ENCODE measurements at places on chromosomes 5 and 9.

DNA sequence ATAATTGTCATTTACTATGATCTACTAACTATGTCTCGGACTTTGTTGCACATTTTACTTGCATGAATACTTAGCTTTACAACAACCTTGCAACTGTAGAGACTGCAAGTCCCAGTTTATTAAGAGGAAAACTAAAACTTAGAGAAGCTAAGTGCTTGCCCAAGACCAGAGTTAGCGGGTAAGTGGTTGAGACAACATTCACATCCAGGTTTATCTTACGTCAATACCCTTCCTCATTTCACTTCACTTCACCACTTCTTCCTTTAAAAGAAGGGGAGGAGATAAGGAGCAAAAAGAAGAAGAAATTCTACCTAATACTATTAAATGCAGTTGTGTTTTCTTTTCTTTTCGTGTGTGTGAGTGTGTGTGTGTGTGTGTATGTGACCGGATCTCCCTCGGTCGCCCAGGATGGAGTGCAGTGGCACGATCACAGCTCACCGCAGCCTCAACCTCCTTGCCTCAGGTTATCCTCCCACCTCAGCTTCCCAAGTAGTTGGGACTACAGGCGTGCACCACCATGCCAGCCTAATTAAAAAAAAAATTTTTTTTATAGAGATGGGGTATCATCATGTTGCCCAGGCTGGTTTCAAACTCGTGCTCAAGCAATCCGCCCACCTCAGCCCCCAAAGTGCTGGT lies 37.4 kb downstream of the MEGF9 start:
- H3K4me1 ChIP-seq, result no peaks in the 10 kb centered on the region
- DNase-seq, result no peak
- no peak overlapping the region for H3K27ac ChIP-seq
- H3K4me3 ChIP-seq, result no peak overlapping the region

GRCh38 chr5:66963559-66963971 lies 233.0 kb downstream of the CD180 start:
- no peak overlapping the region for H3K4me3 ChIP-seq
- no peak overlapping the region for H3K27ac ChIP-seq
- DNase-seq, result no peak
- H3K27me3 ChIP-seq, result no peaks in the 10 kb centered on the region
- H3K36me3 ChIP-seq, result no peaks in the 10 kb centered on the region

- peak; percentile 90 for DNase-seq
- peaks cover 34% of the 10 kb centered on the region for H3K4me1 ChIP-seq
- no peaks in the 10 kb centered on the region for H3K36me3 ChIP-seq
- peak overlapping the region; percentile 49 for H3K27ac ChIP-seq
- H3K27me3 ChIP-seq, result no peaks in the 10 kb centered on the region
Measured at GRCh38 chr9:104868687-104869404, 59.1 kb downstream of the ABCA1 start.

GRCh38 chr5:99285606-99286005 lies 356.8 kb upstream of the CHD1 start:
- no peak overlapping the region for H3K27ac ChIP-seq
- no peaks in the 10 kb centered on the region for H3K36me3 ChIP-seq
- H3K4me1 ChIP-seq, result no peaks in the 10 kb centered on the region
- DNase-seq, result no peak
- H3K4me3 ChIP-seq, result no peak overlapping the region
- no peaks in the 10 kb centered on the region for H3K27me3 ChIP-seq

DNA sequence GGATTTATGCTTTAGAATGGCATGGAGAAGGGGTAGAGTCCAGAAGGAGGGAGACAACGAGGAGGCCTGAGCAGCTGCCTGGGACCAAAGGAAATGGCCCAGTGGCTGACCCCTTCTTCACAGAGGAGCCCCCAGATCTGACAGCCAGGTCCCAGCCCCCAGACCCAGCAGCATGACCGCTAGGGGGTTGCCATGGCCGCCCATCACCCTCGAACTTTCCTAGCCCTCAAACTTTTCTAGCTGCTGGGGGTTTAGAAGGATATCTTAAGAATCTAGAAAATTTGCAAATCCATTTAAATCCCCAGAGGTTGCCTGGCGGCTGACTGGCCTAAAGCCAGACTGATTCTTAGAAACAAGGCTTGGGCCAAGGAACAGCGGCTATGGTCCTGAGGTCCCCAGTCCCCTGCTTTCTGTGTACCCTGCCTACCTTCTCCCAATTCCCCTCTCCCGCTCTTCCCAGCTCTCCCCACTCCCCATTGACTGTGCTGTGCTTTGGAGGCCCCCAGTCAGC lies 972 bp downstream of the PDGFRB start:
- no peaks in the 10 kb centered on the region for H3K27me3 ChIP-seq
- H3K4me3 ChIP-seq, result peak overlapping the region; percentile 36
- H3K36me3 ChIP-seq, result no peaks in the 10 kb centered on the region

DNA sequence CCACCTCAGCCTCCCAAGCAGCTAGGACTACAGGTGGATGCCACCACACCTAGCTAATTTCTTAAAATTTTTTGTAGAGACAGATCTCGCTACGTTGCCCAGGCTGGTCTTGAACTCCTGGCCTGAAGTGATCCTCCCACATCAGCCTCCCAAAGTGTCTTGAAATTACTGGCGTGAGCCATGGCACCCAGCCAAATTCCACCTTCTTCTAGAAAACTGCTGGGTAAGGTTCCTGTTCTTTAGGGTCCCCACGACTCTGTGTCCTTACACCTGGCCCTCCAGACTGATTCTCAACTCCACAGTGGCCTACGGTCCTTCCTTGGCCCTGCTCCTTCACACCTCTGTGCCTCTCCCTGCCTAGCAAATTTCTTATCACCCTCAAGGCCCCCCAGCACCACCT lies 1.9 kb downstream of the MAPK9 start:
- H3K36me3 ChIP-seq, result no peaks in the 10 kb centered on the region
- H3K27me3 ChIP-seq, result no peaks in the 10 kb centered on the region
- no peak for DNase-seq

DNA sequence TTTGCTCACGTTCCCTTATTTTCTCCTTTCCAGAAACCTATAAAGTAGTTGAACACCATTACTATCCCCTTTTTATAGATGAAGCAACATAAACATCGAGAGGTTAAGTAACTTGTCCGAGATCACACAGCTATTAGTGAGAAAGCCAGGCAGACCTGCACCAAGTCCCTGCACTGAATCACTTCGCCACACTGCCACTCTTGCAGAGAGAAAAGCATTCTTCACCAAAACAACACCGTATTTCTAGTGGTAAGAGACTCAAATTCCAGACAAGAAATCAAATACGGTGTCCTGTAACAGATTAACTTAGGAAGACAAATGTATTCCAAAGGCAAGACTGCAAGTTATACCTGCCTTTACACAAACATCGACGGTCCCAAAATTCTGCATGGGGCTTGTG lies 82.0 kb upstream of the DMRT1 start:
- H3K4me3 ChIP-seq, result no peak overlapping the region
- H3K4me1 ChIP-seq, result no peaks in the 10 kb centered on the region
- no peak overlapping the region for H3K27ac ChIP-seq
- no peak for DNase-seq
- no peaks in the 10 kb centered on the region for H3K36me3 ChIP-seq

DNA sequence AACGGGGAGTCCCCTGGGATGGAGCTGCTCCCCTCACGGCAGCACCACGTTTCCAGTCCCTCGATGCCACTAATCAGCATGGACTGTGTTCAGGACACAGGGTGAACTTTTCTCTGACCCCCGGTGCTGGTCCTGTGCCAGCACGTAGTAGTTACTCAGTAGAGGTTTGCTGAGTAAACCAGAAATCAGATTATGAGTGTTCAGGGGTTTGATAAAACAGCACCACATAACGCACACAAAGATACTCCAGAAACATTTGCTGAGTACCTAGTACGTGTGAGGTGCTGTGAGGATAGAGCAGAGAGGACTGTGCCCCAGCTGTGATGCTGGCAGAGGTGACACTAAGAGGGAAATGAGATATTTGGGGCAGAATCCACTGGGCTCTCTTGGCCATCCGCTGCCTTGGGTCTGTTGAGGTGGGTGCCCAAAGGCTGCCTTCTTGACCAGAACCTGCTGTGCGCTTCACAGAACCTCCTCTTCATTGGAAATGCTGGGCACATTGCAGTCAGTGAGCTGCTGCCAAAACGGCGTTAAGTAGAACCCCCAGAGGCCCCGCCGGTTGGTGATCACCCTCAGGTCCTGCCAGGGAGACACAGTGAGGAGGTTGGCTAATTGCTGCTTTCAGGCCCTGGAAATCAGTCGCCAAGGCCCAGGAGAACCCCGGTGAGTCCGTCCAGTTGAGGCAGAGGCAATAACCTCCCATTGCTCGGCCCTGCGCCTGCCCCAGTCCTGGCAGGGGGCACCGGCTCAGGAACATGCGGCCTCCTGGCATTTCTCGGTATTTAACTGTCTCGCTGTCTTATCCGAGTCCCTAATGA lies 49.4 kb downstream of the NEURL1B start:
- H3K36me3 ChIP-seq, result no peaks in the 10 kb centered on the region
- no peak for DNase-seq
- H3K4me1 ChIP-seq, result peaks cover 11% of the 10 kb centered on the region
- H3K27me3 ChIP-seq, result peaks cover 1% of the 10 kb centered on the region

DNA sequence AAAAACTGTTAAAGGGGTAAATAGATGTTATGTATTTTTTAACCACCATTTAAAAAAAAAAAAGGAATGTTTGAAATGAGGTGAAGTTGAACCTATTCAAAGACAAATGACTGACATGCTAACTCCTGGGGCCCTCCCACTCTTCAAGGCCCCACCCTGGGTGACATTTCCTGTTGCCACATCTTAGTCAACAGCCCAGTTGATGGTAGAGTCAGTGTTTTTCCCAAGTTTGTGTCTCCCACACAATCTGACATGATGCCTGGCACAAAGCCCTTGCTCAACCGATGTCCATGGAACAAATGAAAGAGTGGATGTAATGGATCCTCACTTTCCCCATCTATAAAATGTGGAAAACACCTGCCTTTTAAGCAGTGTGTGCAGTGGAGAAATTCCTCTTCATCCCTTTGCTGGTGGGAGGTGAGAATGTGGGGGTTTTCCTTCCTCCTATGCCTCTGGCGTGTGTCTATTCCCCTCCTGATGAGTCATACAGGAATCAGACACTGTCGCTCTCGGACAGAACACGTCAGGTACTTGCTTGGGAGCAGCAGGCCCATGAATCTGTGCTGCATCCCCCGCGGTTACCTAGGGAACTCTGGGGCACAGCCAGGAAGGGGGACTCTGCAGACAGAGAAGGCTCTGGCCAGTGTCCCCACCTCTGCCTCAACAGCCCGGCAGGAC lies 13.7 kb upstream of the ADRA1B start:
- no peaks in the 10 kb centered on the region for H3K36me3 ChIP-seq
- H3K4me1 ChIP-seq, result no peaks in the 10 kb centered on the region
- H3K4me3 ChIP-seq, result no peak overlapping the region

DNA sequence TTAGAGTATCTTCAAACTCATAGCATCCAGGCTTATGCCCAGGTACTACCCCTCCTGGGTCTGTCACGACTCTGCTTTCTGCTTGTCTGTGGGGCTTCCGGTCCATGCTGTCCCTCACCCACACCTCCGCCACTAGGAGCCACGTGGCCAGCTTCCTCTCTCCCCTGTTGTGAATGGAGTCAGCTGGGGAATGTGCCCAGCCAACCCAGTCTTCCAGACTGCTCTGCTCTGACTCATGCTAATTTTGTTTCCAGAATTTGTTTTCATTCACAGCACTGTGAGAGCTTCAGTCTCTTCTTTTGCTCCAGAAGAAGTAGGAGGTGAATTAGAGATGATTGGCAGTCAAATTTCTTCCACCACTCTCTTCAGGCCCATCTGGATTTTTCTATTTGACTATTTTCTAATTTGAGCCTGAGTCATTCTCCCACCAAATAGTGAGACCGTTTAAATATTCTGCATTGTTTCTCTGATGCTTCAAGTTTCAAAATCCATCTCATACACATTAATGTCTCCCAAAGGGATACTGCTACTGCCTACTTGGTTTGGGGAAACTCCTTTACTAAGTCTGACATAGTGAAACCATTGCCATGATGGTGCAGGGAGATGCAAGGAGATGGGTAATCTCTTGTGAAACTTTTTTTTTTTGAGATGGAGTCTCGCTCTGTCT lies 424.1 kb upstream of the KIF2A start:
- H3K4me3 ChIP-seq, result no peak overlapping the region
- no peaks in the 10 kb centered on the region for H3K27me3 ChIP-seq
- no peak for DNase-seq
- no peaks in the 10 kb centered on the region for H3K36me3 ChIP-seq
- no peak overlapping the region for H3K27ac ChIP-seq

- no peaks in the 10 kb centered on the region for H3K36me3 ChIP-seq
- no peak overlapping the region for H3K4me3 ChIP-seq
- H3K27ac ChIP-seq, result no peak overlapping the region
- no peaks in the 10 kb centered on the region for H3K27me3 ChIP-seq
- peaks cover 18% of the 10 kb centered on the region for H3K4me1 ChIP-seq
- no peak for DNase-seq
Measured at GRCh38 chr5:112254303-112254702, 164.8 kb downstream of the EPB41L4A start.

- H3K27me3 ChIP-seq, result no peaks in the 10 kb centered on the region
- no peak overlapping the region for H3K4me3 ChIP-seq
- H3K27ac ChIP-seq, result no peak overlapping the region
- no peaks in the 10 kb centered on the region for H3K4me1 ChIP-seq
- no peak for DNase-seq
Measured at GRCh38 chr9:30519756-30520155, 1864.7 kb upstream of the ACO1 start.

- DNase-seq, result no peak
- peaks cover 100% of the 10 kb centered on the region for H3K27me3 ChIP-seq
- peaks cover 46% of the 10 kb centered on the region for H3K4me1 ChIP-seq
- no peak overlapping the region for H3K4me3 ChIP-seq
- H3K36me3 ChIP-seq, result no peaks in the 10 kb centered on the region
Measured at GRCh38 chr5:135546912-135547311, 11.1 kb upstream of the NEUROG1 start.

- no peak overlapping the region for H3K27ac ChIP-seq
- DNase-seq, result no peak
- peaks cover 5% of the 10 kb centered on the region for H3K4me1 ChIP-seq
- H3K4me3 ChIP-seq, result no peak overlapping the region
- no peaks in the 10 kb centered on the region for H3K36me3 ChIP-seq
Measured at GRCh38 chr5:113489299-113489698, 1.0 kb upstream of the MCC start.

DNA sequence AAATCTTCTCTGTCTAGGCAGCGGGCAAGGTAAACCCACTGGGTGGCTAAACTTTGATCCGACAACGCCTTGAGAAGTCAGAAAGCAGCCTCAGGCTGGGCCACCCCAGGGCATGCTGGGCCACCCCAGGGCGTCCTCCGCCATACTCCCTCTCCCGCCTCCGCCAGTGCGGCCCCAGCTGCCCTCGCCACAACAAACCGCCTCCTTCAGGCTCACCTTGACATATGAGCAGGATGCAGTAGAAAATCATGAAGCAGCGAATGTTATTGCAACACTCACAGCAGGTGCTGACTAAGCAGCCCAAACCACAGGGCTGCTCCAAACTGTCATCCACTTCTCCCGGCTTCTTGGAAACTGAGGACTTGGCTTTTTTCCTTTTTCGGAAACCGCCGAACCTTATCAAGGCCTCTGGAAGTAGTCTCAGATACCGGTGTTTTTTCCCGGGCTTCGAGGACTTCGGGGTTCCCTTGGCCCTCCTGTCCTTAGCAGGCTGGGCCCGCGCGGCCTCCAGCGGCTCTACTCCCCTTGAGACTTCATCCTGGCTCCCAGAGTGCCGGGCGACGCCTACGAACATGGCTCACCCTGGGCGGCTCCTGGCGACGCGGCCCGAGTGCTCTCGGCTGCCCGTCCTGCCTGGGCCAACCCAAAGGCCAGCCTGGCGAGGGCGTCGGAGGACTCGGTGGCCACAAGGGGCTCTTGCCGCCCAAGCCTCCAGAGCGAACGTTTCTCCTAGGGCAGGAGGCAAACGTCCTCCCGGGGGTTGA lies at the start of gene SLCO6A1:
Gene SLCO6A1 (minus strand): TSS at position 731 of the 764 bp plus-strand sequence. CDS start 157 bp downstream, at position 574.
- no peak within 1 kb of the TSS for H3K4me3 ChIP-seq
- H3K27ac ChIP-seq, result no peak within 1 kb of the TSS
- DNase-seq, result no peak
- no peaks in the 10 kb centered on the region for H3K4me1 ChIP-seq
- no peaks in the 10 kb centered on the region for H3K27me3 ChIP-seq
